Natural killer cell treated with Interleukin-12 subunit alpha and Interleukin-12 subunit beta and Interleukin-15 and Interleukin-18, amount 100 ng/mL, for 72 hours (primary cell): ENCODE measurements at places on chromosomes 1 and 21. TPM values are rescaled to one million over a fixed set of nuclear protein-coding genes. Genes with fewer than 3 reads are reported as not detected.

DNA sequence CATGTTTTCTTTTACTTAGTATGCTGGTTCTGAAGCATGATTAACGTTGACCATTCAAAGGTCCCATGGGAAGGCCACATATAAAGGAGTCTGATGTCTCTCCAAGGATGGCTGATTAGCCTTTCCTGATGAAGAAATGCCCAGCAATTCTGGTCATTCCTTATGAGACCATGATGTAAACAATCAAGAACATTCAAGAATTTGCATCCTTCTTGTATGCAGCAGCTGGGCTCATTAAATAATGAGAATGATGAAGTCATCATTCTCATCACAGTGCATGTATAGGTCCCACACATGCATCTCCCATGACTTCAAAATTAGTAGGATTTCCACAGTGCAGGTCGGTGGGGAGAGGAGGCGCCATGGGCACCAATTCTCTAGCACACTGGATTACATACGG is 85.4 kb downstream of the APP start:
- no peaks in the 10 kb centered on the region for H3K27me3 ChIP-seq
- no peak overlapping the region for H3K4me3 ChIP-seq
- no peaks in the 10 kb centered on the region for H3K36me3 ChIP-seq
- H3K27ac ChIP-seq = no peak overlapping the region
- H3K4me1 ChIP-seq = no peaks in the 10 kb centered on the region

DNA sequence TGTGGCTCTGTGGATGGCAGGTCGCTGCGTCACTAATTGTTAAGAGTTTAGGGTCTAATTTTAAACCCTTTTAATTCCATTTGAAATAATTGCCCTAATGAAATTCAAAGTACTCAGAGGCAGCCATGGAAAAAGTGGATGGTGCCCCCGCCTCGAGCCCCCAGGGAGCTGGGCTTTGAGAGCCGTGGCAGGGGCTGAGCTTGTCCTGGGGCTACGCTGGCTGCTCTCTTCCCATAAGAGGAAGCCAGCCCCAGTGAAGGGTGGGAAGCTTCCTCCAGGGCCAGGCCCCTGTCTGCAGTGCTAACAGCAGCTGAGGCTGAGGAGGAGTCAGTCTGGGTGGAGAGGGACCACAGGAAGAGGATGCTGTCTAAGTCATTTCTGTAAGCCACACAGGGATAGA is 315.0 kb upstream of the POU3F1 start:
- DNase-seq = no peak
- peaks cover 33% of the 10 kb centered on the region for H3K27me3 ChIP-seq
- no peaks in the 10 kb centered on the region for H3K36me3 ChIP-seq

GRCh38 chr1:235532360-235532759 is 28.1 kb upstream of the B3GALNT2 start:
- H3K27ac ChIP-seq = no peak overlapping the region
- H3K36me3 ChIP-seq = no peaks in the 10 kb centered on the region
- no peak overlapping the region for H3K4me3 ChIP-seq
- no peaks in the 10 kb centered on the region for H3K4me1 ChIP-seq
- no peak for DNase-seq
- peaks cover 2% of the 10 kb centered on the region for H3K27me3 ChIP-seq

- H3K4me1 ChIP-seq = no peaks in the 10 kb centered on the region
- no peaks in the 10 kb centered on the region for H3K36me3 ChIP-seq
- no peak for DNase-seq
- H3K27ac ChIP-seq = no peak overlapping the region
Observed at GRCh38 chr1:241323514-241324195, 33.4 kb downstream of the RGS7 start.

GRCh38 chr1:68745451-68745850 is 248.6 kb upstream of the DEPDC1 start:
- H3K36me3 ChIP-seq = peaks cover 19% of the 10 kb centered on the region
- H3K27me3 ChIP-seq = no peaks in the 10 kb centered on the region
- no peak for DNase-seq

DNA sequence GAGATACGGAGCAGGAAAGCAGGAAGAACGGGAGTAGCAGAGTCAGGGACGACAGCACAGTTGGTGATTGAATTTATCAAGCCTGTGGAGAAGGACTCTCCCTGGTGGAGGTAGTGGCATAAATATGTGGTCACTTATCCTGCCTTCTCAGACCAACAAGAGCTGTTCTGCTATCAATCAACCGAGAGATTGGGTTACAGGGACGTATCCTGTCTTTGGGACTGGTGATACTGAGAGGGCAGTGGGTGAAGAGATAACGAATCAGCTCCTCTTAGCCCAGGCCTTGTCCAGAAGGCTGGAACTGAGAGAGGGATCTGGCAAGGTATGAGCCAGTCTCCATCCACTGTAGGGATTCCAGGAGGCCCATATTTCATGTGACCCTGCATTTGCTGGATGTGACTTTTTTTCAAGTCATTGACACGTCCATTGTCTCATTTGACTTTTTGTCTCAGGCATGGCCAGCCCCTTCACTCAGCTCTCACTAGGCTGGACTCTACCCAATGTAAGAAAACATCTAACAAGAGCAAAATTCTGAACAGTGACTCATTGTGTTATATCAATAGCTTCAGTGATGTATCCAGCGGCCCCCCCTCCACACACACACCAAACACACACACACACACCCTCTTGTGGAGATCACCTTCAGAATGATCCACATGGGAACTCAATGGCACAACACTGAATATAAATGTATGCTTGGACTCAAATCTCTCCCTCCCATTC is 11.3 kb downstream of the C1orf116 start:
- H3K36me3 ChIP-seq = no peaks in the 10 kb centered on the region
- peaks cover 10% of the 10 kb centered on the region for H3K27me3 ChIP-seq
- no peak overlapping the region for H3K27ac ChIP-seq
- no peak overlapping the region for H3K4me3 ChIP-seq
- no peaks in the 10 kb centered on the region for H3K4me1 ChIP-seq

DNA sequence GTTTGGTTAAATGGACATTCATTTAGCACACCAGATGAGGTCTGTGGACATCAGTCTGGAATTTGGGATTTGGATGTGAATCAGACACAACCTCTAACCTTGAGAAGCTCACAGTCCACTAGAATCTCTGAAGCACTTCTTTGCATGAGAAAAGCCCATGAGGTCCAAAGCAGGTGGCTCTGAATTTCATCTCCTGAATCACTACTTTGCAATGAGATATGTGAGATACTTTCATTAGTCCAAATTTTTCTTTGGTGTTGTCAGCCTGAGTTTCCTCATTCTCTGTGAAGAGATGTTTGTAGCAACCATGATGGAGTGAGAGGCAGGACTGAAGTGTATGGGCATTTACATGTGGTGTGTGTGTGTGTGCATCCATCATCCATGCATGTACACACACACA is 16.5 kb upstream of the LCE2D start:
- no peaks in the 10 kb centered on the region for H3K36me3 ChIP-seq
- DNase-seq = no peak
- no peaks in the 10 kb centered on the region for H3K4me1 ChIP-seq
- H3K27me3 ChIP-seq = peaks cover 33% of the 10 kb centered on the region
- H3K4me3 ChIP-seq = no peak overlapping the region
- no peak overlapping the region for H3K27ac ChIP-seq

GBP5 gene
- total RNA-seq = 573 TPM
